ENCODE measurements at places on chromosomes 4 and X. TPM values are rescaled to one million over a fixed set of nuclear protein-coding genes. Genes with fewer than 3 reads are reported as not detected.

GRCh38 chr4:132767901-132768300 is 381.2 kb upstream of the PCDH10 start:
- ATAC-seq = no peak

DNA sequence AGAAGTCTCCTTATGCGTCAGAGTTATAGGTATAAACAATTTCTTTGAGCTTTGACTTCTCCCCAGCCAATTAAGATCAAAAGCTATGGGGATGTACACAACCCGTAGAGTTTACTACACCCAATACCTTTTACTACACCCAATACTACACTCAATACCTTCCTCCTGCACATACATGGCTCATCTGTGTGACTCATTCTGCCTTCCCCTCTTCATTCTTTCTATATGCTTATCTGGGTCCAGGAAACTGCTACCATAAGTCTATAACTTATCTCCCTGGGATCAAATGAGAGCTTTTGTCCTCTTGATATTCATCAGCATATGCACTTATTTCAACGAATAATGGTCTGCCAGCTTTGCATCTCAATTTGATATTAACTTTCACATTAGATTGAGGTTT is 28.2 kb downstream of the ANKRD50 start:
- no peak for ATAC-seq

GRCh38 chr4:98802770-98803198 is 126.1 kb downstream of the EIF4E start:
- ATAC-seq = no peak

DNA sequence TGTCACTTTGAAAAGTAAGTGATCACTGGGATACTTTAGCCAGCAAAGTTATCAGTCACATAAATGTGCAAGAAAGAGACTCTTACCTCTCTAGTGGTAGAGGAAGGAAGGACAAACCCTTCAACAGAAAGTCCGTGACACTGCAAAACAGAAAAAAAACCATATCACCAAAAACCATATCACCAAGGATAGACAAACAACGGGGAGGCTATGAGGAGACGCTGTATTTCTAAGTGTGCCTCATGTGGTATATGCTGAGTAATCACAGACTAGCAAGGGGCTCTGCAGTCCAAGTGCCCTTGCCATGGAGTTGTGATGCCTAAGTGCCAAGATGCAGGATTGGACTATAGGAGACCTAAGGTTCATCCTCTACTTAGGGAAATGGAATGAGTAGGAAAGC is 11.5 kb upstream of the HDAC8 start:
- no peak for ATAC-seq

GRCh38 chr4:36037127-36037526 is 207.2 kb downstream of the ARAP2 start:
- no peak for ATAC-seq

- no peak for ATAC-seq
Observed at GRCh38 chrX:69189576-69190371, 24.5 kb upstream of the PJA1 start.

DNA sequence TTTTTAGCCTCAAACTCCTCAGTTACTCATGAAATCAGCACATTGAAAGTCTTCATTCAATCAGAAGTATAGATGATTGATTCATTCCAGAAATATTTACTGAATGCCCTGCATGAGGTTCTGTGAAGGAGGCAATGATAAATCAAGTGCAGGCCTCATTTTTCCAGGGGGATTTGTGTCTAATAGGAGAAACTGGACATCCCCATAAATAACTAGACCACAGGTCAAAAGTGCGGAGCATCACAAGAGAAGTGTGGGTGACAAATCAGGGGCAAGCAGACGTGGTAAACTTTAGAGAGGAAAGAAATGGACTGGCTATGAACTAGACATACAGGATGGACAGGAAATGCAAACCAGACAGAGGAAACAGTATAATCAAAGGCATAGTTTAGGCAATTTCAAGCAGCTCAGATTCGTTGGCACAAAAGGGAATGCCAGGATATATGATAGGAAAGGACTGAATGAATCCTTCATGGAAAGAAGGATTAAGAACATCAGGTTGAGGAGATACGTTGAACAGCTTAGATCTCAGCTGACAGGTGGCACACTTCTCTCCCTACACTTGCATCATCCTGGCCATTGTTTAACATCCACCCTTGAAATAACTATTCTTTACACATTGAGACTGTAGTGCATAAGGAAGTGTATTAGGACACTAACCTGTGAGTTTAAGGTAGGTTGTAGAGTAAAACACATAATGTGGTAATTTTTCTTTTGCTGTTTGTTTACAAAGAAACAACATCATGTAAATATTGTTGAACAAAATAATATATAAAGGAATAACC is 69.6 kb upstream of the RASGEF1B start:
- no peak for ATAC-seq

GRCh38 chrX:122622795-122623194 is 561.3 kb upstream of the GRIA3 start:
- no peak for ATAC-seq

DNA sequence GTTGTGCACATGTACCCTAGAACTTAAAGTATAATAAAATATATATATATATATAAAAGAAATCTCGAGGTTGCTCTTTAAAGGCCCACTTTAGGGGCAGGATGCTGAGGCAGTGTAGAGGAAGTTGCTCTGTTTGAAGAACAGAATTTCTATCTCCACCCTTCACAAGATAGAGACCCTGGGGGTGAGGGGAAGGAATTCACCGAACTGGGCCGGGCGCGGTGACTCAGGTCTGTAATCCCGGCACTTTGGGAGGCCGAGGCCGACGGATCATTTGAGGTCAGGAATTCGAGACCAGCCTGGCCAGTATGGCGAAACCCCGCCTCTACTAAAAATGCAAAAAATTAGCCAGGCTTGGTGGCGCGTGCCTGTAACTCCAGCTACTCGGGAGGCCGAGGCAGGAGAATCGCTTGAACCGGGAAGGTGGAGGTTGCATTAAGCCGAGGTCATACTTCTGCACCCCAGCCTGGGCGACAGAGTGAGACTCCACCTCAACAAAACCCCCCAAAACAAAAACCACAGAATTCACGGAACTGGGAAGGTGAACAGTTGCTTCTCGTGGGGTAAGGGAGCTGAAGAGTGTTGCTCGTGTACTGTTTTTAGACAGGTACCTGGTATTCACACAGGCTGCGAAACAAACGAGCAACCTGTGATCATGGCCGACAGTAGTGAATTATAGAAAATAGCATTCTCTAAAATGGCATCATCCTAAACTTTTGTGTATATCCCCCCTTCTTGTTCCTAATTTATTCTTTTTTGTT is 6.2 kb downstream of the PLAC8 start:
- no peak for ATAC-seq

GRCh38 chr4:84908876-84909275 is 57.6 kb downstream of the WDFY3 start:
- ATAC-seq = no peak

- no peak for ATAC-seq
Observed at GRCh38 chrX:139495324-139495723, 35.2 kb upstream of the F9 start.

DNA sequence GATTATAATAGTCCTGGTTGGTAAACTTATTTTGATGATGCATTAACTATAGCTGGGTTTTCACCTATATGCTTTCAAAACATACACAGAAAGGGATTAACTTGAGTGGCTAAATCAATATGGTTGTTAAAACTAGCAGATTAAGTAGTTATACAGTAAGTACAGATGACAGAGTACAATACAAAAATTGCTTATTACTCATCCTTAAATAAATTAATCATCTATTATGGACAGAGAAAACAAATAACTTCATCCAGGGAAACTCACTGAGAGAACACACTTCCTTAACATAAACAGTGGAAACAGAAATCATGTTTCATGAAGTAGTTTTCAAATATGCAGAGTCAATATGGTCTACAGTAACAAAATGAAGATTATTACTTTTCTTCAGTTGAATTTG is 133.4 kb downstream of the AREG start:
- no peak for ATAC-seq

DNA sequence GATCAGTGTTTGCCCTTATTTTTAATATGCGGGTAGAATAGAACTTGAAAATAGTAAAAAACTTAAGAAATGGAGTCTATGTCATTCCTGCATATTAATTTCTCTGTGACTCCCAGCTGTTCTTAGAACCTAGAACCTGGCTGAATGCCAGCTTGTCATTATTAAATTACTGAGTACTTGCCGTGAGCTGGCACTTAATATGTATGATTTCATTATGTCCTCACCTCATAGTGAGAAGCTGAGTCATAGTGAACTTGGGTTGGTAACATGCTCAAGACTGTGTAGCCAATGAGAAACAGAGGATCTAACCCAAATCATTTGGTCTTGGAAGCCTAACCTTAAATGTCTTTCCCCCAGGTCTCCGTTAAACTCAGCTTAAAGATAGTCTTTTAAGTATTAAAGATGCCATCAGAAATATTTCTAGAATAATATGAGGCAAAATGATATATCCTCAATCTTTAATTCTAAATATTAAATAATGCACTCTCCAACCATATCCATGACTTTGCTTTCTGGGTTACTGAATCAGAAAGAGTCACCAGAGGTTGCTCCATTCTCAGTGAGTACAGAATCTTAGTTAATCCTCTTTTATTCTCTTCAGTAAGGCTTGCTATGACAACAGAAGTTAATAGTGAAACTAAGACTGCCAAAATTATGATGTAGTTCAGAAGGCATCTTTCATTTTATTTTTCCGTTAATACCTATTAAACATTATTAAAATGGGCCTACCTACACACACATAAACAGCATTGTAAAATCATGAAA is 58.6 kb upstream of the TLL1 start:
- no peak for ATAC-seq

DNA sequence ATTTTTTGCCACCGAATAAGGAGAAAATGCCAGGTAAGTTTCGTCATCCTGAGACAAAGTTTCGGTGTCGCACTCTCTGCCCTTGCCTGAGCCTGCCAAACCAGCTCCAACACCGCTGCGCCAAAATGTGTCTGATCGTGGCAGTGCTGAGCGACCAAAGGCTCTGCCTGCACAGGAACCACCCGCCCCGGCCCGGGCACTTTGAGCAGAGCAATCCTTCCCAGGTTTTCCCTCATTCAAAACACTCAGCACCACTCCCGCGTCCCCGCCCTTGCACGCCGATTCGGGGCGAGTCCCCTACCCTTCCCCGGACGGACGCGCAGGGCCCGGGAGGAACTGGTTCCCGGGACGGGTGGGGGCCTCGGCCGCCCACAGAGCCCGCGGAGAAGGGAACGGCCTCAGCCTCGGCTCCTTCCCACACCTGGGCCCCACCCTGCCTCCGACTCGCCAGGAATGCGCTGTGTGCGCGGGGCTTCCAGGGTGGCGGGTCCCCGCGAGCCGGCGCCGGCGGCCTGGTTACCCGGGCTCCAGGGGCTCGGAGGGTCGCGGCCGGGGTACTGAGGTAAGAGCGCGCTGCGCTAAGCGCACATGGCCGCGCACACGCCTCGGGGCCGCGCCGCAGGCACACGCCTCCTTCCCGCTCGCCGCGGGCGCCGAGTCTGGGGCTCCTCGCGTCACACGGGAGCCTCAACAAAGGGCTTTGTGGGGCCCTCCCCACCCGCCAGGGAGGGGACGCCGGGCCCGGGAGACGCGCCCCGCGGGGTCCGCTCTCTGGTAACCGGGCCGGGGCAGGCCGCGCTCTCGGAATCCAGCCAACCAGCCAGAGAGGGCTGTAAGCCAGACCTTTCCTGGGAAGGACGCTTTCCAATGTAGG is at the start of gene C4orf36:
Gene C4orf36 (minus strand): TSS at position 661 of the 874 bp plus-strand sequence. CDS start 902 bp downstream, outside the sequence.
- ATAC-seq = peak; percentile 69

DNA sequence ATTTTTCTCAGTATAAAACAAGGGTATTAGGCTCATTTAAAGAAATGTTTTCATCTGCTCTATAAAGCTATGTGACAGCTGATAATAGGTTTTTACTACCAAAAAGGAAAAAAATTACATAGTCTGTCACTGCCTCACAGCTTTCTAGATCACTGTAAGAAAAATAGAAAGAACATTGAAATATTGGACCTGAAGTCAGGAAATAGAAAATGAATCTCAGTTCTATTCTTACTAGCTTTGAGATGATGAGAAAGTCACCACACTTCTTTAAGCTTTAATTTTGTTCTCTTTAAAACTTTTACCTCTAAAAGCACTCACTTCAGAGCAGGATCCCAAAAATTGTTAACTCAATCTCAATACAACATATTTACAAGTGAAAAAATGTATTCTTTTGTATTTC is 45.3 kb upstream of the CAMK2D start:
- no peak for ATAC-seq

- ATAC-seq = peak; percentile 67
Observed at GRCh38 chrX:78653118-78653822, 5.9 kb downstream of the RTL3 start.

- no peak for ATAC-seq
Observed at GRCh38 chrX:136310411-136310810, 9.6 kb downstream of the ADGRG4 start.

DNA sequence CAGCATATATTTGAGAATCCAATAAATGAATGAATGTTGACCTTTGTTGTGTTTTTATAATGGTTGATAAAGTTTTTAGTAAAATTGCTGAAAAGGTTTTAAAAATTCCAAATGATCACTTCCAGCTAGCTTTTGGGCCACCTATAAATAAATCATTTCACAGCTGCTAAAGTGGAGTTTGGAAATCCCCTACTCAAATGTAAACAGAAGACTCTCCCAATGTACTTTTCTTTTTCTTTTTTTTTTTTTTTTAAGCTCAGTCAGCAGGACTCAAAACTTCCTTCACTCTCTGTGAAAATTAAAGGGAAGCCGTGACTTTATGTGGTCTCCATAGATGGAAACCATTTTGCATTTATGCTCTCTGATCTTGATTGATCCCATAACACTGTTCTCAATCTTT is 45.2 kb downstream of the CXCL13 start:
- no peak for ATAC-seq

Gene CD40LG
- not detected for total RNA-seq

Gene TCEAL3
- 163 TPM for total RNA-seq

Gene MAP3K15
- total RNA-seq = not detected

Gene FGFBP1
- 0.27 TPM for total RNA-seq

Gene CXCL11
- 0.59 TPM for total RNA-seq

Gene TRMT2B
- total RNA-seq = 11.3 TPM

Gene CCDC120
- total RNA-seq = 4.7 TPM

Gene ART3
- 3.8 TPM for total RNA-seq

Gene CXCL13
- total RNA-seq = not detected

Gene NAP1L5
- total RNA-seq = 4.0 TPM

Measured in gastroesophageal sphincter (tissue), 4 donors.